ENCODE measurements at places on chromosomes 12 and 14.

DNA sequence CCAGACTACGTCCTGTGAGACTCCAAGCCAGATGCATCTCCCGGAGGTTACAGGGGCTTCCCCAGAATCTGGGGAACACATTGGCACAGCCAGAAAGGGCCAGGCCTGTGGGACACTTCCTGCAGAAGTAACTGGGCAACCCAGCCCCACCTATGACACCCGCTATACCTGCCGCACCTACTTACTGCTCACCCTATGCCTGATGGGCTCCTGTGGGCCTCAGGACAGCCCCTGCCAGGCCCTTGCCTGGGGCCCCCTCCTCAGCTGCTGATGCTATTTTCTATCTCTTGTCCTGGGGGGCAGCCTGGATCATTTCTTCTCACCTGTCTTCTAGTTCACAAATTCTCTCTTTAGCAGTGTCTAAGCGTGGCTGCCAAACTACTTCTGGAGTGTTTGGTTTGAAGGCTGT, 28.7 kb downstream of the JAG2 start:
- DNase-seq, result no peak

DNA sequence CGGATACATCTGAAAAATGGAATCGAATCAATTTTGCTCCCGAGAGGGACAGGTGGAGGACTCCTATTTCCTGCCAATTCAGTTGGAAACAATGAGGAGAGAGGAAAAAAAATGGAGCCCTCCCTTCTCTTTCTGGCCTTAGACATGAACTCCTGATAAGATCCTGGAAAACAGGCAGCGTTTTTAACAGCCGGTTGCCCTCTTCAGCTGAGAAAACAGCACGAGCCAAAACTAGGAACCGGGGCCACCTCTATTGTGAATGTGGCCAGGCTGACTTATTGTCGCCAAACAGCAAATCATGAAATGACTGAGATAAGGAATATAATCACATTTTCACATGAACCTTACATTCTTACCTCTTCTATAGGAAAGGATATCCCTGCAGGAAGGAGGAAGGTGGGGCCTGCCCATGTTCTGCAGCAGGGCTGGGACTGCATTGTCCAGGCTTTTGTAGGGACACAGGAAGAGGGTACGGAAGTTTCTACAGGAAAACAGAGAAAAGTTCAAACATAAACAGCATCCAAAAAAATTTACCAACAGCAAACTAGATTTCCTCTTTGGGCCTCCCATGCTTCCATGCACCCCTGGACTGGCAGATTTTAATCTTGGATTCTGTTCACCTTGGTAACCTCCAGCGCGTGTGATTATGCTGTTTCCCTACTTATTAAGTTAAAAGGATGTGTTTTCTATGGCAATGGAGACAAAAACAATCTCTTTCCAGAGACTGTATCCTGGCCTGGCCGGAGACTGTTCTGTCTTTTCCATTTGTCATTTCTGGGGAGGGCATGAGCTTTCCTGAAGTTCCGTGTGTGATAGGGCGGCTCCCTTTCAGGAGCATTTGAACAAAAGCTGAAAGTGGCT, 29.0 kb upstream of the ELK3 start:
- no peak for DNase-seq

GRCh38 chr14:106094654-106095189, 568.3 kb downstream of the TMEM121 start:
- DNase-seq, result peak; percentile 28

GRCh38 chr14:102525929-102526497, 16.4 kb upstream of the ANKRD9 start:
- no peak for DNase-seq

DNA sequence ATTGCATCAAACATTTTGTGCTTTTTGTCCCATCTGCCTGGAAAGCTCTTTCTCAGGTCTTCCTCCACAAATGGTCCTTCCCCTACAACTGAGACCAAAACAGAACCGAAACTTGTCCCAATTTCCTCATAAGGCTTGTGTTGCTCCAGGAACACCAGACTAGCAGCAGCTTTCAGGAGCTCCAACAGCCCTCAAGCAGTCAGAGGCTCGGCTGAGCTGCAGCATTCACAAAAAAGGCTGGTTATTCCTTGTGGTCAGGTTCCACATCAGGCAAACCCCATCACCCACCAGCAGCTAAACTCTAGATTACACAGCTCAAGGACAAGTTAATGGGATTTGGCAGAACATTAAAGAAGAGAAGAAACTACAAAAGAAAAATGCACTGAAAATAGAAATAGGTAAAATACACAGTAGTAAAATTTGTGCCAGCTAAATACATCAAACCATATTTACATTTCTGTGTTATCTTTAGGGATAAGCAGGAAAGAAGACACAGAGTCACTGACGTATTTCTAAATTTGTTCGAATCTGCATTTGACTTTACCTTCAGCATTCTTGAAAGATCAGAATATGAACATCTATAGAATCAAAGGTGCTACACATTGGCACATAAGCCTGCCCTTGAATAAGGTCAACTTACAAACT, 141.2 kb downstream of the STXBP6 start:
- no peak for DNase-seq

- no peak for DNase-seq
Observed at GRCh38 chr14:22418631-22419030, 170.4 kb downstream of the DAD1 start.

- DNase-seq, result peak; percentile 38
Observed at GRCh38 chr12:108611884-108612415, 14.1 kb upstream of the TMEM119 start.

DNA sequence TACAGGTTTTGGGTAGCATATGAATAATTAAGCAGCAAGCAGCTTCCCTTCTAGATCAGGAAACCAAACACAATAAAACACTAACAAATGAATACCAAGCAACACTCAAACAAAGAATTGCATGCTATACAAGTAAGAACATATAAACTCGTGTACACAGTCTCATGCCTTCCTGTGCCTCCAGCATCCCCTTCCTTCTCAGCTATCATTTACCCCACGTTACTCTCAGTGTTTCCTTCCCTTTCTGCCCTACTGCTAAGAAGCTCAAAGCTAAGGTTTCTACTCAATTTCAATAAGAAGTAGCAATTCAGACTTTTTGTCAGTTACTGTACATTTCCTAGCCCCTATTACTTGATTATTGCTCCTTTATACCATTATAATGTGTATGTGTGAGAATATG, 81.0 kb downstream of the DUSP16 start:
- peak; percentile 66 for DNase-seq

DNA sequence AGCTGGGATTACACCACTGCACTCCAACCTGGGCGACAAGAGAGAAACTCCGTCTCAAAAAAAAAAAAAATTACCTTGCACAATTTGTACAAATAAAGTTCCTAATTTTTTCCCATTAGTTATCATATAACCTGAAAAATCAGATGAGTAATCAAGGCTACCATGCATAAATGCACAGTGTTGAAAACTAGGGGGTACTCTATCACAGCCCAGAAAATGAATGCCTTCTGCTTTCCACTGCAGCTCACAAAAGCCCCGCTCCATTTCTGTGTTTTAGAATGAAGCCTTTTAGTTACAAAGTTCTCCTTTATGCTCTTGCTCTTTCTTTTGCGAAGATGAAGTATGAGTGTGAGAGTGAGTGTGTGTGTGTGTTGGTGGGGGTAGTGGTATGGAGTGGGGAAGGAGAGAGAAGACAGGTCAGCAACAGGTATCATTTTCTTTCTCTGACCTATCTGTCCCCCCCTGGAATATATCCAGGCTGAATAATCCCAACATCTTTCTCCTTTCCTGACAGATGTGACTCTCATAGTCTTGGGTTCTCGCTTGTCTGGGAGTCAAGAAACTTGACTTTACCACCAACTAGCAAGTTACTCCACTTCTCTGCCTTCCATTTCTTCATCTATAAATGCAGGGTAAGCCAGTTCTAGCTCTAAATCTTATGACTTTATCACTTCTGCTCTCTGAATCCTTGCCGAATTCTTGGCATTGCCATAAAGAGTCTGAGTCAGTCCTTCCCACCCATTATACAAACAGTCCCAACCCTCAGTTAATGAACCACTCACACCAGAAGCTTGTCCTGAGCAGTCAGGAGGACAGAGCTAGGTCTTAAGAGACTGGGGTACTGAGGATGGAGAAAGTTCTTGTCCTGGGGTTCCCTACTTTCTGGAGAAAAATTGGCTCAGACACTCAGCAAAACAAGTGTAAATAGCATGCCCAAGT, 16.1 kb downstream of the BIN2 start:
- no peak for DNase-seq

GRCh38 chr14:76696361-76696760, 64.9 kb upstream of the VASH1 start:
- DNase-seq, result no peak

DNA sequence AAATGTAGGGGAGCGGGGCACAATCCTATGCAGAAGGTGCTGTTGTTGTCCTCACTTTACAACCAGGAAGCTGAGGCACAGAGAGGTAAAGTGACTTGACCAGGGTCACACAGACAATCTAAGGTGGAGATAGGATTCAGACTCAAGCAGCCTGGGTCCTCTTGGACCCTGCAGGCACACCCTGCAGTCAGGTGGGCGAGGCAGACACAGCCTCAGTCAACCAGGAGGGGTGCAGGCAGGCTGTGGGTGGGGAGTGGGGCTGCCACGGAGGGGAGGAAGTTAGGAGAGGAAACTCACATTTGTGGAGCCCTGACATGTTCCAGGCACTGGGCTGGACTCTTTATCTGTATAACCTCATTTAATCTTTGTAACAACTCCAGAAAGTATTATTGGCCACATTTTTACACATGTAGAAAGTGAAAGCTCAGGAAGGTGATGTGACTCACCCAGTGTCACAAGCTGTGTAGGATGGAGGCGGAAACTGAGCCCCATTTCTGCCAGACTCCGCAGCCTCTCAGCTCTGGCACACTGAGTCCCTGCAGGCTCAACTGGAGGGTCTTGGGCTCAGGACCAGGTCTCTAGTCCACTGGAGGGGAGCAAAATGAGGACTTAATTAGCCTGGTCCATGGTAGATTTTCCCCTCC, 24.9 kb upstream of the CHGA start:
- DNase-seq, result no peak

GRCh38 chr14:25017562-25017961, 32.4 kb downstream of the STXBP6 start:
- DNase-seq, result no peak

DNA sequence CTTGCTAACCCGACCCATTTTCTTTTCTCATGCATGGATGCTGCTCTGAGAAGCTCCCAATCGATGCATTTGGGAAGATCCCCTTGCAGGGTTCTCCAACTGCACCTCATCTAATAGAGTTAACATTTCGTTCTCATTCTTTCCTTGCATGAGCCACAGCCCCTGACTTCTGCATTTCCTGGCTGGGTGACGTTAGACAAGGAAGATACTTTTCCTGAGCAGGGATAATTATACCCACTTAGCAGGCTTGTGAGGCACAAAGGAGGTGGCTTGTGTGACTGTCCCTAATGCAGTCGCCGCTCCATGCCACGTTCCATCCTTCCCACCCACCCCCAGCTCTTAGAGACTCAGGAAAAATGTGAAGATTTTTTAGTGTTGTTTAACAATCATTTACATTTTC, 195.1 kb downstream of the CHST11 start:
- no peak for DNase-seq

GRCh38 chr14:40581264-40581663, 1025.4 kb upstream of the LRFN5 start:
- no peak for DNase-seq

- DNase-seq, result no peak
Observed at GRCh38 chr14:76261371-76261811, 109.7 kb downstream of the GPATCH2L start.

- no peak for DNase-seq
Observed at GRCh38 chr12:25552681-25553080, 402 bp downstream of the LMNTD1 start.

All from central memory CD4-positive, alpha-beta T cell (primary cell).